Esophagus muscularis mucosa (tissue), 4 donors: ENCODE measurements at places on chromosomes 7 and 10. TPM values are rescaled to one million over a fixed set of nuclear protein-coding genes. Genes with fewer than 3 reads are reported as not detected.
A peak's percentile ranks its signal among the peaks of the same experiment; 100 is the strongest.

- H3K4me1 ChIP-seq = no peaks in the 10 kb centered on the region
- no peaks in the 10 kb centered on the region for H3K36me3 ChIP-seq
- no peaks in the 10 kb centered on the region for H3K27me3 ChIP-seq
- no peak for DNase-seq
- H3K27ac ChIP-seq = no peak overlapping the region
Measured at GRCh38 chr7:97381815-97382554, 264.5 kb downstream of the SDHAF3 start.

- DNase-seq = no peak
- no peaks in the 10 kb centered on the region for H3K36me3 ChIP-seq
- H3K4me1 ChIP-seq = no peaks in the 10 kb centered on the region
- H3K27ac ChIP-seq = no peak overlapping the region
Measured at GRCh38 chr7:155020996-155021395, 18.1 kb upstream of the PAXIP1 start.

CUL2 gene
- 22.3 TPM for total RNA-seq

DNA sequence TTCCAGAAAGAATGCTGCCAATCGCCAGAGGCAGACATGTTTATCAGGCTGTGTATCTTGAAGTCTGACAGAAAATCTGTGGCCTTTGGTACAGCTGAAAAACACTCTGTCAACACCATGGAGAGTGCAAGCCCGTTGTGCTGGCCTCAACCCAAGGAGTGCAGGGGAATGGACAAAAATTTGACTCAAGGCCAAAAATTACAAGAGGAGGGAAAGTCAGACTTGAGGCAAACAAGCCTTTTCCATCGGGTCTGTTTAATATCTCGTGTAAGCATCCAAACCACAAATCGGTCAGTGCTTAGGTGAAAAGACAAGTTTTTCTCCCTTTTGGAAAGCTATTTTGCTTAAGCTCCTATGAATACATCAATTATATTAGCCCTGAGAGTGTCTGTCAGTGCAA lies 305.3 kb upstream of the NFE2L3 start:
- H3K27me3 ChIP-seq = no peaks in the 10 kb centered on the region
- H3K4me3 ChIP-seq = no peak overlapping the region
- DNase-seq = no peak
- H3K36me3 ChIP-seq = no peaks in the 10 kb centered on the region
- peak overlapping the region; percentile 87 for H3K27ac ChIP-seq

GRCh38 chr10:18369859-18370473 lies 229.7 kb downstream of the CACNB2 start:
- H3K27ac ChIP-seq = peak overlapping the region; percentile 48
- DNase-seq = peak; percentile 42
- H3K36me3 ChIP-seq = no peaks in the 10 kb centered on the region
- H3K4me1 ChIP-seq = peaks cover 60% of the 10 kb centered on the region

- no peaks in the 10 kb centered on the region for H3K27me3 ChIP-seq
- H3K27ac ChIP-seq = peak overlapping the region; percentile 65
- DNase-seq = peak; percentile 95
- H3K4me1 ChIP-seq = peaks cover 29% of the 10 kb centered on the region
- H3K4me3 ChIP-seq = peak overlapping the region; percentile 8
Measured at GRCh38 chr10:71312811-71313789, 6.0 kb upstream of the SLC29A3 start.

CALHM2 gene
- total RNA-seq = 69.9 TPM

DNA sequence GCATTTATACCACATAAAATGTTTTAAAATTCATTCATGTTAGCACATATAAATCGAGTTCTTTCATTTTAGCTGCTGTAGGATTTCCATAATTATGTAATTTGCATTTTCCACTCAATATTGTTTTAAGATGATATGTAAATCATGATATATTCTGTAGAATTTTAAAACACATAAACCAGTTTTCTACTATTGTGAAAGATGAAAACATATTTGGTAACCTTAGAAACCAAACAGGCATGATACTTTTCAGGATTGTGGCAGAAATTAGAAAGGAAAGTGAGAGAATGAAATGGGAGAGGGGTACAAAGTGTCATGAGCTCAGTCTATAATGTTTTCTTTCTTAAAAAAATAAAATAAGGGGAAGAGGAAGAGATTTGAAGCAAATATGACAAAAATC lies 269.3 kb downstream of the PPP1R3A start:
- DNase-seq = no peak
- H3K4me3 ChIP-seq = no peak overlapping the region
- H3K27me3 ChIP-seq = no peaks in the 10 kb centered on the region
- H3K4me1 ChIP-seq = no peaks in the 10 kb centered on the region

WNT8B gene
- total RNA-seq = not detected

DNA sequence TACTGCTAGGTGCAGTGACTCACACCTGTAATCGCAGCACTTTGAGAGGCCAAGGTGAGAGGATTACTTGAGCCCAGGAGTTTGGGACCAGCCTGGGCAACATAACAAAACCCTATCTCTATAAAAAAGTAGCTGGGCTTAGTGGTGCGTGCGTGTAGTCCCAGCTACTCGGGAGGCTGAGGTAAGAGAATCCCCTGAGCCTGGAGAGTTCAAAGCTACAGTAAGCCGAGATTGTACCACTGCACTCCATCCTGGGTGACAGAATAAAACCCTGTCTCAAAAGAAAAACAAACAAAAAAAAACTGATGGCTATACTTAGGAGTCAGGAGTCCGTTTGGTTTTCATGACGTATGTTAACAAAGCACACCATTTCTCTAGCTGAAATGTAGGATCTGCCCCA lies 2.9 kb downstream of the SGMS1 start:
- no peaks in the 10 kb centered on the region for H3K27me3 ChIP-seq
- peaks cover 45% of the 10 kb centered on the region for H3K4me1 ChIP-seq
- peak overlapping the region; percentile 98 for H3K27ac ChIP-seq

DNA sequence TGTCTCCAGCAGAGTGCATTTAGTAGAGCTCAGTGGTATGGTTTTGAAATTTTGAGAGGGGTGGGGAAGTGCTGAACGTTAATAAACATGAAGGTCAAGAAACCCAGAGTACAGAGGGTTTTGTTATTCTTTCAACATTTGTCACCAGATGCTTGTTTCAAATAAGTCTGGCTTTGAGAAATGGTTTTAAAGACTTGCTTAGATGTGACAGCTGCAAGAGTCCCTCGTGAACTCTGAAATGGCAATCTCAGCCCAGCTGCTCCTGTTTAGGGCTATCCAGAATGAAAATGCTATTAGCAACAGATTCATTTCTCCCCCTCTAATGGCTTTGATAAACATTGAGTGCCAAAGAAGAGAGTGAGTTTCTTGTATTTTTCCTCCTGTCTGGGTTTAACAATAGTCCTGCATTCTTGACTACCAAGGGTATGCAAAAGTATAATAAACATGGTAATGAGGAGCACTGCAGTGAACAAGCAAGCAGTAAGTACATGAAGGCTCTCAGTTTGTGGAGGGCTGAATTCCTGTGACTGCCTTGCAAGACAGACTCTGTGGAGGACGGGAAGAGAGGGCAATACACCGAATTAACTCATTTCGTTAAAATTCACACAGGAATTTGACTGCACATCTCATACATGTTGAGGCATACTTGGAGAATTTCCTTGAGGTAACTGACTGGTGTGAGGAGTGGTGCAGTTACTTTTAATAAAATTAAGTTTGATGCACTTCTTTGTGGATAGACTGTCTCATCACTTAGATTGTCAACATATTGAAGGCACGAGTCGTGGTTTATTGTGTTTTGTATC lies 490.9 kb downstream of the REEP3 start:
- H3K4me1 ChIP-seq = no peaks in the 10 kb centered on the region
- H3K27me3 ChIP-seq = no peaks in the 10 kb centered on the region
- no peak overlapping the region for H3K4me3 ChIP-seq
- DNase-seq = peak; percentile 26
- no peak overlapping the region for H3K27ac ChIP-seq

DNA sequence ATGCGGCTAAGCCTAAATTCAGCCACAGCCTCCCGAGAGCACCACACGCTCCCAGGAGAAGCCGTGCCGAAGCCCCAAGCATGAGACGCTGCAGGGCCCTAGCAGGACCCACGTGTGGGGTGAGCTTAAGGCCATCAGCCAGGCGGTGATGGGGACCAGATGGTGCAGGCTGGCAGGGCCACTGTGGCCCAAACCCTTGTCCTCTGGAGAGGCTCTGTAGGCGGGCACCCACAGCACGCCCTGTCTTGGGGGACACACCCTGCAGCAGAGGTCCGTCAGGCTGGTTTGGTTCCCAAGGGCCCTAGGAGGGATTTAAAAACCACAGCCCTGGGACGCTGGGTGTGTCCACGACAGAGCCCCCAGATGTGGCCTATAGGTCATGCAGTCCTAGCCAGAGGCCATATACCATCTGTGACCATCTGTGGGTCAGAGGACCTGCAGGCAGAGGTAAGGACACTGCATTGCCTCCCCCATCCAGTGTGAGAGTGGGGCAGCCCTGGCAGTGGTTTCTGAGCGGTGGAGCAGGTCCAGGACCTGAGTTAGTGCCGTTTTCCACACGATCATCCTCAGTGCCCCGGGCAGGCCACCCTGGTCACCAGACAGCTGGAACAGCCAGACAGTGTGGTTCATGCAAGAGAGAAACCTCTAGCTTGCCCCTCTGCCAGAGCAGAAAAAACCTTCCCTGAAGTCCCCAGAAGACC lies 39.6 kb upstream of the INPP5A start:
- H3K27ac ChIP-seq = no peak overlapping the region
- H3K36me3 ChIP-seq = no peaks in the 10 kb centered on the region
- no peak overlapping the region for H3K4me3 ChIP-seq
- H3K27me3 ChIP-seq = no peaks in the 10 kb centered on the region
- DNase-seq = no peak
- peaks cover 27% of the 10 kb centered on the region for H3K4me1 ChIP-seq

- no peaks in the 10 kb centered on the region for H3K4me1 ChIP-seq
- H3K36me3 ChIP-seq = no peaks in the 10 kb centered on the region
- H3K27me3 ChIP-seq = no peaks in the 10 kb centered on the region
- no peak for DNase-seq
Measured at GRCh38 chr7:116027786-116028185, 2.8 kb downstream of the TFEC start.

- H3K36me3 ChIP-seq = no peaks in the 10 kb centered on the region
- no peaks in the 10 kb centered on the region for H3K4me1 ChIP-seq
- no peak overlapping the region for H3K4me3 ChIP-seq
- no peak overlapping the region for H3K27ac ChIP-seq
- DNase-seq = no peak
Measured at GRCh38 chr7:79778786-79779770, 325.6 kb upstream of the MAGI2 start.

ANXA8 gene
- not detected for total RNA-seq

DNA sequence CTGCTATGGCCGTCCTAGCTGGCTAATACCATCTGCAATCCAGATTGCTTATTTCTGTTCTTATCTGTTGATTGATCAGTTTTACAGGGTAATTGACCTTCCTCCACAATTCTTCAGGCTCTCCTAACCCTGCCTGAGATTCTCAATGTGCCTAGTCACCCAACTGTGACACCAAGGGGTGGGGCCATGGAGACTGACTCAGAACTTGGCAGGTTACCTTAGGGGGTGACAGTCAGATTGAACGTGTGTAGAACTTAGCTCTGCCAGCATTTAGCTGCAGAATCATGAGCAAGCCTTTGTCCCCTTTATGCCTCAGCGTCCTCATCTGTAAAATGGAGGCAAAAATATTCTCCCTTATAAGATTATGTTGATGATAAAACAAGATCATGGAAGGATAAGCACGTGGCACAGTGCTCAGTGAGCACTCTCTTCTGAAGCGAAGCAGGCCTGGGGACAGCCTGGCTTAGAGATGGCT lies 19.1 kb upstream of the LEP start:
- no peaks in the 10 kb centered on the region for H3K36me3 ChIP-seq
- DNase-seq = no peak
- no peaks in the 10 kb centered on the region for H3K4me1 ChIP-seq
- no peak overlapping the region for H3K4me3 ChIP-seq

DNA sequence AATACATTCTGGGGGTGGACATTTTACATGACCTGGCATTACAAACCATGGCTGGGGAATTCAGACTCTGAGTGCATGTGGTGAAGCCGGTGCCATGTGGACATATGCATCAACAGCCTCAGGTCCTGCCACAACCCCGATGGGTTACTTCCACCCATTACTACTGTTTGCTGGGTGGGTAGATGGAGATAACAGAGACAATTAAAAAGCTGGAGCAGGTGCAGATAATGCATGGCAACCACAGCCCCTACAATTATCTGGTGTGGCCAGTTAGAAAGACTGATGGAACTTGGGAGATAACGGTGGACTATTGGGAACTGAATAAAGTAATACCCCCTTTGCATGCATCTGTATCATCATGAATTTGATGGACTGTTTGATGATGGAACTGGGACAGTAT lies 21.6 kb upstream of the ADAMTS14 start:
- no peak overlapping the region for H3K4me3 ChIP-seq
- no peaks in the 10 kb centered on the region for H3K36me3 ChIP-seq
- no peak overlapping the region for H3K27ac ChIP-seq
- DNase-seq = no peak
- H3K4me1 ChIP-seq = peaks cover 9% of the 10 kb centered on the region
- H3K27me3 ChIP-seq = no peaks in the 10 kb centered on the region

GRCh38 chr10:21329995-21330627 lies 195.4 kb downstream of the SKIDA1 start:
- no peak overlapping the region for H3K4me3 ChIP-seq
- no peaks in the 10 kb centered on the region for H3K36me3 ChIP-seq
- H3K27ac ChIP-seq = peak overlapping the region; percentile 35
- DNase-seq = no peak
- H3K27me3 ChIP-seq = no peaks in the 10 kb centered on the region

- no peak overlapping the region for H3K27ac ChIP-seq
- H3K27me3 ChIP-seq = no peaks in the 10 kb centered on the region
Measured at GRCh38 chr7:10122551-10123100, 851.0 kb upstream of the PHF14 start.

CLEC5A gene
- total RNA-seq = 0.42 TPM

DNA sequence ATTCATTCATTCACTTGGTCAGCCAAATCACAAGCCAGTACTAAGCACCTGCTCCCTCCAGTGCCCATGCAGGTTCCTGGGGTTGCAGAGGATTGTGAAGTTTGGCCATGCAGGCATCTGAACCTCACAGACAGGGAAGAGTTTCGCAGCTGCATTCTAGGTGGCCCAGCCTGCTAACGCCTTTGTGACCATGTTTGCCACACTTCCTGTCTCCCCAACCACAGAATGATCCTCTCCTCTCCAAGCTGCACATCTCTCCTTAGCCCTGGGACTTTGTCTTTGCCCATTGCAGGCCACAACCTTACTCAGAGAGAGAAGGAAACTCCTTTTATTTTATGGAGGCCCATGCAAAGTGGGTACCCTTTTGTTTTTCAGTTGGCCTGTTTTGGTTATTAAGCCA lies 31.8 kb downstream of the EPDR1 start:
- no peak overlapping the region for H3K27ac ChIP-seq
- no peak for DNase-seq
- H3K4me1 ChIP-seq = no peaks in the 10 kb centered on the region
- no peaks in the 10 kb centered on the region for H3K27me3 ChIP-seq
- H3K4me3 ChIP-seq = no peak overlapping the region
